CMK (cell line): ENCODE measurements at places on chromosomes 1 and 21.

GRCh38 chr21:28537371-28538079, 455.2 kb downstream of the LTN1 start:
- DNase-seq = no peak

DNA sequence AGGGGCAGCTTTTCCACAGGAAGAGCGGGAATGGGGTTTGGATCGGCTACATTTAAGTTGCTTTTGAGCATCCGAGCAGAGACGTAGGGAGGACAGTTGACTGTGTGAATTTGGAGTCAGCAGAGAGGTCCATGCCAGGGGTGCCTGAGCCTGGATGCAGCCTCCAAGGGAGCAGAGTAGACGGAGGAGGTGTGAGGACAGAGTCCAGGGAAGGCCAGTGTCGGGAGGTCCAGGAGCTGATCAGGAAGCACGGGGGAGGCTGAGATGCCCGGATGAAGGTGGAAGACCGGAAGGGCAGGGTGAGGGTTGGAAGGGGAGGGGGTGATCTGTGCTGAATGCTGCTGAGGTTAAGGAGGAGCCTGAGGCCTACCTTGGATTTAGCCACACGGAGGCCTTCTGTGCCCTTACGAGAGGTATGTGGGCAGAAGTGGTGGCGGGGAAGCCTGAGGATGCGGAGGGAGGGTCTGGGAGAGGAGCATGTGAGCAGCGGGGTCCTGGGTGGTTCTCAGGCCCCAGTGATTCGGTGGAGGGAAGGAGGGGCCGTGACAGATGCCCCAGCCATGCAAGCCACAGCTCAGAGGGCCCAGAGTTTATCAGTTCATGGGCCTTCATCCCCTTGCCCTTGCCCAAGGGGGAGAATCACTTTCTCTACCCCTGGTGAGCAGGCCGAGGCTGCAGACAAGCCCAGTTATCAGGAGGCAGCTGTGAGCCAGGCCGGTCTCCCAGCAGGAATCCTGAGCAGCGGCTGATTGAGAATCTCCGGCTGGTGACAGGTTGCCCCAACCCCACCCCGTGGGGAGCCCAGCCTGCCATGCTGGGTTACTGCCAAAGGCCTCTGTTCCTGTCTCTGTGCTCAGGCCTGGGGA, 54.0 kb upstream of the ACTL8 start:
- DNase-seq = no peak

DNA sequence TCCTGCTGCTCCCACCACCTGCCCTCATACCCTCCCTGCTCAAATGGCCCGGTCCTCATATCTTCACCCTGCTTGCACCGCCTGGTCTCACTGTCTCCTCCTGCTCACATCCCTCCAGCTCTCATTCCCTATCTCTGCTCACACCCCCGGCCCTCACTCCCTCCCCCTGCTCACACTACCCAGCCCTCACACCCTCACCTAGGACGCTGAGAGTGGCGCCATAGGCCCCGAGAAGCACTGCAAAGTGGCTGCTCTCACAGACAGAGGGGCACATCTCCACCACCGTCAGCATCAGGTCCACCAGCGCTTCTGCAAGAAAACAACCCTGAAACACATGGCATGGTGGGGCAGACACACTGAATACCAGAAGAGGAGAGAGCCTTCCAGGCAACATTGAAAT, 38.6 kb downstream of the MRAP start:
- DNase-seq = no peak

DNA sequence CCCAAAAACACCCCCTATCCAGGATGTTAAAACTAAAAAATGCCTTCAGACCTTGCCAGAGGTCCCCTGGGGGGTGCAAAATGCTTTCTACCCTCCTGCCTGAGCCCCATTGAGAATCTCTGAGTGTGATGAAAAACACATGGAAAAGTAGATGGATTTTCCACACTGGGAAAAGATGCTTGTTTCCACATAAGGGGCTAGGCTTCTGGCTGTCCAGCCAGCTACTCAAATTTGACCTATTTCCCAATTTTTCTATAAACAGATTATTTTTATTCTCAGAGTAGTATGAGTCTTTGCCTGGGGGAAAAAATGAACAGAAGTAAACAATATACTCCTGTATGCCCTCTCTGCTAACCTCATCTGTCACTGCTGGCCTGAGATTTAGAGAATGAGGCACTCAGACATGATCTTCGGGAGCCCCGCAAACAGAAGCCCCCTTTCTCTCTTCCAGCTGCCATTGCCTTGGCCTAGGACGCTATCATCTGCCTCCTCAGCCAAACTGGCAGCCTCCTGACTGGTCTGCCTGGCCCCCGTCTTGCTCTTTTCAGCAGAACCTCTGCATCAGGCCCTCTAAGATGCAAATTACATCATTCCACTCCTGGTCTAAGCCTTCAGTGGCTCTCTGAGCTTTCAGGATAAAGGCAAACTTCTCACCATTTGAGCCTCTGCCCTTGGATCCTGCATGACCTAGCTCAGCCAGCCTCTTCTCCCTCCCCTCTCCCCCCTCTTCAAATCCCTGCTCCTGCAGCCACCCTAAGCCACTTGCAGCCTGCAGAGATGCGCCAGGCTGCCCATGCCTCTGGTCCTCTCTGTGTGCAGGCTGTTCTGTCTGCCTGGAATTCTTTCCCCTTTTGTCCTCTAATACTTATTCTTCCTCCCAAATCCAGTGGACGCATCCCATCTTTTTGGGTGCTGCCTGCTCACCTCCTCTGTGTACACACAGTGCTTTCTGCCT, 39.7 kb upstream of the TMEM125 start:
- no peak for DNase-seq

DNA sequence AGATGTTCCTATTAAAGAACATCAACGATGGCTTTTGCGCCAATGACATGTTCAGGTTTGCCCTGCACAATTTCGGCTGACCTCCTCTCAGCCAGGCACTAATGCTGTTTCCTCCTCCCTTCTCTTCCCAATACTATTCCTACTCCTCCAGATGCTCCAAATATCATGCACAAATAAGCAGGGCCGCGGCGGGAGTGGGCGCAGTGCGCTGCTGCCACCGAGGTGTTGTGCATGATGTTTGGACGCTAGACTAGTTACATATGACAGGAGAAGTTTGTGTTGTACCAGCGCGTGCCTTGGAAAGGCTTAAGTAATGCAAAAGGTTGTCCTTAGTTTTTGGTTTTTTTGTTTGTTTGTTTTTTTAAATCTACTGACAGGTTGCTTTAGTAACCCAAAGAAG, 33.3 kb upstream of the PPM1J start:
- DNase-seq = no peak

- no peak for DNase-seq
These were observed 27.0 kb upstream of the TRAPPC10 start for GRCh38 chr21:43984905-43985689.

- DNase-seq = no peak
These were observed 114.2 kb downstream of the SLC16A1 start for GRCh38 chr1:112841825-112842224.

GRCh38 chr1:244028701-244029100, 22.4 kb upstream of the ZBTB18 start:
- DNase-seq = no peak

GRCh38 chr21:31397939-31398338, 53.9 kb upstream of the TIAM1 start:
- DNase-seq = no peak

- DNase-seq = no peak
These were observed 620.2 kb downstream of the PTPRU start for GRCh38 chr1:29856340-29857114.

DNA sequence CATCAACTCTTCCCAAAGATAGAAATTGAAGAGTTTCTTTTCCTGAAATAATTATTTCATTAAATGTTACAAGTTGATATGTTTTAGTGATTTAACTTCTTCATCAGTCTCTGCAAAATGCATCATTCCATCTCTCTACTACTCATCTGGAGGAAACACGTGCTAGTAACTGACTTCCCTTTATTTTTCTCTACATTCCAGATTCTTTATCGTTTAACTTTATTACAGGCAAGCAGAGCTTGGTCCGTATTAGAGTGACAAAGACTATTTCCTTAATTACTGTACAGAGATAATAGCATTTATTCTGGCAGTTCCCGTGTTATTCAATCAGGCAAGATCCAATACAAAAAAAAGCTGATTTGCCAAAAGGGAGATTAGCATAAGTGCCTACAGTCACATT, 88.6 kb downstream of the TM2D1 start:
- DNase-seq = no peak

- no peak for DNase-seq
These were observed 140.7 kb upstream of the VAMP3 start for GRCh38 chr1:7630378-7630777.

- DNase-seq = no peak
These were observed 38.8 kb downstream of the LUZP1 start for GRCh38 chr1:23129846-23130245.

- no peak for DNase-seq
These were observed 2.1 kb upstream of the PM20D1 start for GRCh38 chr1:205851993-205852392.

DNA sequence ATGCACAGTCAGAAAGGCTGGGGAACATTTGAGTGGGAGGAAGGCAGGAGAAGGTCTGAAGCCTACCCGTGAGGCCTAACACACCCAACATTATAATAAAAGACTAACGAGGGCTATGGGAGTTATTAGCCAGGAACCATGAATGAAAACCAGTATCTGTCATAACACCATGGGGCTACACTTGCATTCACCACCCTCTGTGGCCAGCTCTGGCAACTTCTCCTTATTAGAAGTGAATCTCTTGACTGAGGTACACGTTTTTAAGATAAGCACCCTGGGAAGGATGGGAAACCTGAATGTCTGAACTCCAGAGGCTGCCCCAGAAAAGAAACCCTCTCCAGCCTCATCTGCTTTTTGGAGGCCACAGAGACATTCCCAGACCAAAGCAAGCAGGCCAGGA, 204.3 kb upstream of the RAB4A start:
- no peak for DNase-seq

- peak; percentile 14 for DNase-seq
These were observed 9.2 kb downstream of the FCRL3 start for GRCh38 chr1:157691285-157691920.

DNA sequence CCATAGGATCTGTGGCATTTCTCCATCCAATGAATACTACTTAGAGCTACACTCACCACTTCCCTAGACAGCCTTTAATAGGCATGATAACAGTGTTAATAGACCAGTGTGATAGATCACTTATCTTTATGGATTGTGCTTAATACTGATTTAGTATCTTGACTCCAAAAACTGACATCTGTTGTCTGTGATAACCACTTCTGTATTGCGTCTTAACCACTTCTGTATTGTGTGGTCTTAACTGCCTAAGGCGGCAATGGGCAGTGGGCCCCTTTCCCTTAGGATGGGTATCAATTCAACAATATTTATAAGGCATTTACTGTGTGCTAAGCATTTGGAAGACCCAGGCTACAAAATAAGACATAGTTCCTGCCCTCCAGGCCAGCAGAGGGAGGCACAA, 32.0 kb upstream of the RCAN3 start:
- peak; percentile 68 for DNase-seq

- DNase-seq = peak; percentile 66
These were observed 105.2 kb downstream of the MRPL39 start for GRCh38 chr21:25501996-25502665.

DNA sequence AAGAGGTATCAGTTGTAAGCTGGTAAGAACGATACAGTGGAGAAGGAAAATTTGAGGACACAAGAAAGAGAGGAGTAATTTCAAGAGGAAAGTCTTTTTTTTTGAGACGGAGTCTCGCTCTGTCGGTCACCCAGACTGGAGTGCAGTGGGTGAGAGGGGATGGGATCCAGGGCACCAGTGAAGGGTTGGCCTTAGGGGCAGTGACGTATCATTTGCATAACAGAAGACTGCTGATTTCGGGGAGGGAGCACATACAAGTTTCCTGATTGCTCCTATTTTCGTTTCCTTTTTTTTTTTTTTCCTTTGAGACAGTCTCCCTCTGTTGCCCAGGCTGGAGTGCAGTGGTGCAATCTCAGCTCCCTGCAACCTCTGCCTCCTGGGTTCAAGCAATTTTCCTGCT, 4.2 kb downstream of the S100A13 start:
- no peak for DNase-seq

- no peak for DNase-seq
These were observed 1.2 kb downstream of the RXRG start for GRCh38 chr1:165443539-165444311.

DNA sequence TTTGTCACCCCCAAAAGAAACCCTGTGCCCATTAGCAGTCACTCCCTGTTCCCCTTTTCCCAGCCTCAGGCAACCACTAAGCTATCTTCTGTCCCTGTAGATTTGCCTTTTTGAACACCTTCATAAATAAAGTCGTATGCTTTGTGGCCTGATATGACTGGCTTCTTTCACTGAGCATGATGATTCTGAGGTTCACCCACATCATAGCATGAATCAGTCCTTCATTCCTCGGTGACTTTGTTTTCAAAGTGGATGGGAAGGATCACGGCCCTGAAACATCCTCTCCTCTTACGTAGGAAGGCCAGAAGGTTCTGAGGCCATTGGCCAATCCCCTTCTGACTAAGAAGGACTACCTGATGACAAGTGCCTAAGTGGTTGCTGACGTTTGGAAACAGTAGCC, 39.1 kb downstream of the NIPAL3 start:
- no peak for DNase-seq

- no peak for DNase-seq
These were observed 12.7 kb downstream of the TMCO4 start for GRCh38 chr1:19786988-19787423.

- DNase-seq = peak; percentile 65
These were observed 138.3 kb downstream of the PTGER3 start for GRCh38 chr1:70909262-70909822.

DNA sequence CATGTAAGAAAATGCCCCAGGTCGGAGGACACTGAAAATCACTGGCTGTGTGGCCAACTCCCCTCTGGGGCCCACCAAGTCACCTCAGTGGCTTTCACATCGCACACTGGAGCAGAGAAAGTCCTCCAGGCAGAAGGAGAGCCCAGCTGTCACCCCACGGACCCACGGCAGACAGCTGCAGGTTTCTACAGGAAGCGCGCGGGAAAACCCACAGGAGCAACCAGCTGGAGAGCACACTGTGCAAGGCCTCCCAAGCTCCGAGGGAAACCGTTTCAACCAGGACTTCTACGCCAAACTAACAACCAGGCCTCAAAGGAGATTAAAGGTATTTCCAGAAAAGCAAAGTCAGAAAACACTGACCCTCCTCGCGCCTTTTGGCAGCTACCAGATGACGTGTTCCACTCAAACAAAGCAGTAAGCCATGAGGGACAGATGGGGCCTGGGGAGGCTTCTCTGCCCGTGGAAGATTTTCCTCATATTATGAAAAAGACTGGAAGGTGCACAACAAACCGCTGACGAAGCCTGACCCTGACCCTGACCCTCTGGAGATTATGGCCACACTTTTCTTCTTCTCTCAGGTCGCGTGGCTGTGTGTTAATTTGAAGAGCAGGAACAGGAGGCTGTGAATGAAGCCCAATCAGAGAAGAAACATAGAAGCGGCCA, 21.0 kb downstream of the WDR4 start:
- DNase-seq = no peak

- no peak for DNase-seq
These were observed 226.1 kb downstream of the KCTD3 start for GRCh38 chr1:215793180-215793579.

GRCh38 chr1:56331207-56331891, 248.0 kb downstream of the PLPP3 start:
- no peak for DNase-seq

- DNase-seq = peak; percentile 3
These were observed 119.7 kb downstream of the ZNF326 start for GRCh38 chr1:90114521-90115141.

GRCh38 chr1:20373764-20374163, 83.1 kb downstream of the VWA5B1 start:
- DNase-seq = no peak
